ENCODE measurements at places on chromosomes 7 and 10.
A peak's percentile ranks its signal among the peaks of the same experiment; 100 is the strongest.

DNA sequence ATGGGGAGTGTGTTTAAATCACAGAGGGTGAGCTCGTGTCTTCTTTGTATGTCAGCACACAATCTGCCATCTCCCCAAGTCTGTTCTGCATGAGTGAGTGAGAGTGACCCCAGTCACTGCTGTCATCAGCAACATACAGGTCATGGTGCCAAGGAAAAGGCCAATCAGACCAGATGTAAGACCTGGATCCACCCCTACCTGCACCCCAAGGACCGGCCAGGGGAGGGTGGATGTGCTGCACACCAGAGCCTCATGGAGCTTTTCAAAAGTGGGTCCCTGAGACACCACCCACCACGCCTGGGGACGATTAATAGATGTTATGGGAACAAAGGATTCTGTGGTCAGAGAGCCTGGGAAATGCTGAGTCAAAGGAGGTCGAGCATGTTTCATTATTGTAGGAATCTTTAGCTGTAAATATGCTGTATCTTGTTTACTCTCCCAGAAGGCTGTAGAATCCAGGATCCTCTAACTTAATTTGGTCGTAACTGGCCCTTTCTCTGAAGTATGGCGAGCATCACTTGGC is 420.5 kb downstream of the RPS24 start:
- DNase-seq = no peak

- no peak for DNase-seq
Observed at GRCh38 chr7:93378131-93378760, 146.1 kb downstream of the VPS50 start.

DNA sequence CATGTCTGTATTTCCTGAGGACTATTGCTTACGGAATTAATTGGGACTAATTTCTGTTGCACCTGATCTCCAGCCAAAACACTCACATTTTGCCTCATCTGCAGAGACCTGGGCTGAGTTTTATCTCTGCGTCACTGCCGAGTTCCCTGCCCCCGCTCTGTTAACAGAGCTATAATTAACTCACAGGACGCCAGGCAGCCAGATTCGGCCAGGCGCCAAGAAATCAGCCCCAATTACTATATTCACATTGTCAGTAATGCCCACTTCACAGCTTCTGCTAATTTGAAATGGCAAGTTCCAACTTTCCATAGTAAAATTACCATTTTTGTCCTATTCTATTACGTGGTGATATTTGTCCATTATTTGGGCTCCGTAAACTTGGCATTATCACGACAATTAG is 130.5 kb downstream of the CUX1 start:
- no peak for DNase-seq

DNA sequence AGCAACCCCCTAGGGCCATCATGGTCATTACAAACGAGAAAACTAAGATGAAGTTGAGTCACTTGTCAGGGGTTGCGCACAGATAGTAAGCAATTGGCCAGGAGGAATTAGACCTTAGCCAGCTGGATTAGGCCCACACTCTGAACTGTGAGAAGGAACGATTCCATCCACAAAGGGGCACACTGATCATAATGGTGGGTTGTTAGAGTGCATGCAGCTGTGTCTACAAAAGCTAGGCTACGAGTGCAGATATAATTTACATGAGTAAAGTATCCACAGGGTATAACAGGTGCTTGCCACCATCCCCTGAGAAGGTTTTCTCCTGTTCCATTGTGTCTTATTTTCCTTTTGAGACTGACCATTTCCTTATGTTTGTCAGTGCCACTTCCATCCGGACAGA is 16.6 kb upstream of the FAM170B start:
- no peak for DNase-seq

DNA sequence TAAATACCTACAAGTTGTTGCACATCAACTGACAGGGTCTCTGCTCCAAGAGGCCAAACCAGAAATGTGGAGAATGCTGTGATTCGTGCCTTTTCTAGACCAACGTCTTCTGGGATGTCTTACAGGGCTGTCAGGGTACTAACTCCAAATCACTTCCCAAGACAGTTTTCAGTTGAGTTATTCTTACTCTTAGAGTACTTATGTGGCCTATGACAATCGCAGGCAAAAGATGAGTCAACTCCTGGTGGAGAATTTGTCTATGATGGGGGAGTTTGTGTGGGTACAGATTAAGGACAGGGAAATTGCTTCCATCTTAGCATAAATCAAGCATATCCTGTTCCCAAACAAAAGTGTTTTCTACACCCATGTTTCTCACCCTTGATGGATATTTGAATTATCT is 734.8 kb downstream of the TNS3 start:
- no peak for DNase-seq

- no peak for DNase-seq
Observed at GRCh38 chr7:30246392-30246791, 38.0 kb upstream of the ZNRF2 start.

- DNase-seq = peak; percentile 70
Observed at GRCh38 chr7:30285536-30286284, 1.3 kb downstream of the ZNRF2 start.

DNA sequence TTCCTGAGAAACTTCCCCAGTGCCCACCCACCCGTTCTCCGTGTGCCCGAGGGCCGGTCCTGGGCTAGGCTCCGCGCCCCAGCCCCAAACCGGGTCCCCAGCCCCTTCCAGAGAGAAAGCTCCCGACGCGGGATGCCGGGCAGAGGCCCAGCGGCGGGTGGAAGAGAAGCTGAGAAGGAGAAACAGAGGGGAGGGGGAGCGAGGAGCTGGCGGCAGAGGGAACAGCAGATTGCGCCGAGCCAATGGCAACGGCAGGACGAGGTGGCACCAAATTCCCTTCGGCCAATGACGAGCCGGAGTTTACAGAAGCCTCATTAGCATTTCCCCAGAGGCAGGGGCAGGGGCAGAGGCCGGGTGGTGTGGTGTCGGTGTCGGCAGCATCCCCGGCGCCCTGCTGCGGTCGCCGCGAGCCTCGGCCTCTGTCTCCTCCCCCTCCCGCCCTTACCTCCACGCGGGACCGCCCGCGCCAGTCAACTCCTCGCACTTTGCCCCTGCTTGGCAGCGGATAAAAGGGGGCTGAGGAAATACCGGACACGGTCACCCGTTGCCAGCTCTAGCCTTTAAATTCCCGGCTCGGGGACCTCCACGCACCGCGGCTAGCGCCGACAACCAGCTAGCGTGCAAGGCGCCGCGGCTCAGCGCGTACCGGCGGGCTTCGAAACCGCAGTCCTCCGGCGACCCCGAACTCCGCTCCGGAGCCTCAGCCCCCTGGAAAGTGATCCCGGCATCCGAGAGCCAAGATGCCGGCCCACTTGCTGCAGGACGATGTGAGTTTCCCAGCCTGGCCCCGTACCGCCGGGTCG is at the start of gene SCD:
Gene SCD (plus strand): TSS at position 469 of the 803 bp plus-strand sequence. CDS start 272 bp downstream, at position 741.
- peak; percentile 81 for DNase-seq

DNA sequence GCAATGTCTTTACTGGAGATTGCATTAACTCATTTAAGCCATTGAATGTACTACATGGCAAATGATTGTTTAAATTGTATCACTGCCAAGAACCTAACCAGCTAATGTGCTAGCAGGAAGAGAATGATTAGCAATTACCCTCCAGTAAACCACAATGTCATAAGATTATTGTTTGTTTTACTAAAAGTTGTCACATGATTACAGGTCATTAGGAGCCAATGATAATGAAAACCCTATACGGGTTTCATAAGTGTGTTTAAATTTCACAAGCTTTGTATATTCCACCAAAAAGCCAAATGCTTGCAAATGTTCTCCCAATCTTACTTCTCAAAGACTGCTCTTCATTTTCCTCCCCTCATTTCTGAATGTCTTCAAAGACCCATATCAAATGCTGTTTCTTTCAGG is 76.5 kb upstream of the PPP1R3C start:
- no peak for DNase-seq

- no peak for DNase-seq
Observed at GRCh38 chr10:77004917-77005564, 632.6 kb downstream of the KCNMA1 start.

- DNase-seq = peak; percentile 49
Observed at GRCh38 chr7:151248346-151249033, at the start of gene SMARCD3. SMARCD3 (minus strand) TSS chr7:151248694; CDS start chr7:151248562, 132 bp downstream.

DNA sequence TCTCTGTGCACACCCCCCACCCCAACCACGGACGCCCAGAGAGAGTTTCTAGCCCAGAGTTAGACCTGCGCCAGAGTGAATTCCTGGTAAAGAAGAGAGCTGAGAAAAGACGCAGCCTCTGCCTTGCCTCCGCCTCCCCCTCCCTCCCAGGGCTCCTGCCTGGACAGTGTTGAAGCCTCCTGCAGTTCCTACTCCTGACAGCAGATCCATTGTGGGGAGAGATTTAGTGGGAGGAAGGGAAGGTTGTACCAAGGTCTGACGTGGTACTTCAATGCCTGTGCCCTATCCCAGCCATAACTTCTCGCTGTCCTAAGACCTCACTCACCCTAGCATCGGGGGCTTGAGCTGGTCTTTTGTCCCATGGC is 952 bp downstream of the SRRM3 start:
- no peak for DNase-seq

- DNase-seq = no peak
Observed at GRCh38 chr10:119101366-119102098, 2.4 kb upstream of the DENND10 start.

GRCh38 chr10:91944880-91945630 is 21.5 kb downstream of the BTAF1 start:
- no peak for DNase-seq

DNA sequence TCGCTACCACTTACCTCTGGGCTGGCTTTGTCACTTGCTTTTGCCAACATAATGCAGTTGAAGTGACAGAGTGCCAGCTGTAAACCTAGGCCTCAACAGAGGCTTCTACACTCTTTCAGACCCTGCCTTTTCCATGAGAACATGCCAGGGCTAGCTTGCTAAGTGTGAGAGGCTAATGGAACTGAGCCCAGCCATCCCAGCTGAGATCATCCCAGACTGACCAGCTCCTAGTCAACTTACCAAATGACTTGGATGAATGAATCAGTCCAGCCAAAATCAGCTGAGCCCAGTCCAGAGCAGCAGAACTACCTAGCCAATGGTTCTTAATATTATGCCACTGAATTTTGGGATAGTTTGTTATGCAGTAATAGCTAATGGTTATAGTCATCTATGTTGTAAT is 34.7 kb upstream of the MKLN1 start:
- DNase-seq = no peak

DNA sequence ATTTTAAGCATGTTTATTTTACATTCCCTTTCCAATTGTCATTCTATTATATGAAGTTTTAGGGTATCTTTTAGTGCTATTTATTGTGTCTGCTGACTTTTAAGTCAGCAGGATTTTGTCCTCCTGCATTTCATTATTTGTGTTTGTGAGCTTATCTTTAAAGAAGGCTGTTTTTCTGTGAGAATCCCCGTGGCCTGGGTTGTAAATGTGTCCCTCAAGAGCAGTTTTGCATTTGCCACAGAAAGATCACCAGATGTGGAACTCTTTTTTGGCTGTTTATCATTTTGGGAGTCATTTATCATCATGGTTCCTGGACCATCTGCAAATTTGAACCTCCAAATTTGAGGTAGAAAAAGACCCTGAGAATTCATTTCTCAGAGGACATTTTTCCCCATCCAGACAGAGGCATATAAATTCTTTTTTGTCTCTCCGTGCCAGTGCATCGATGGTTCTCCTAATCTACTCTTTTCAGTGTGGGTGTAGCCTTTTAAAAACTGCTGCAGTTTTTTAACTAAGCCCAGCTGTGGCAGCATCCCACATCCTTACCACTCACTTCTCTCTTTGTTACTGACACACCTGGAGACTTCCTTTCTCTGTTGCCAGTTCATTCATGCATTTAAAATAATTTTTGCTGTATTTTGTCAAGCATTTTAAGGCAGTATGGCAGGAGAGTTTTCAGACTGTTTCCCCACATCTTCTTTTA is 20.1 kb upstream of the MTURN start:
- DNase-seq = no peak
